ENCODE measurements at places on chromosomes 5 and 9. TPM values are rescaled to one million over a fixed set of nuclear protein-coding genes. Genes with fewer than 3 reads are reported as not detected.

DNA sequence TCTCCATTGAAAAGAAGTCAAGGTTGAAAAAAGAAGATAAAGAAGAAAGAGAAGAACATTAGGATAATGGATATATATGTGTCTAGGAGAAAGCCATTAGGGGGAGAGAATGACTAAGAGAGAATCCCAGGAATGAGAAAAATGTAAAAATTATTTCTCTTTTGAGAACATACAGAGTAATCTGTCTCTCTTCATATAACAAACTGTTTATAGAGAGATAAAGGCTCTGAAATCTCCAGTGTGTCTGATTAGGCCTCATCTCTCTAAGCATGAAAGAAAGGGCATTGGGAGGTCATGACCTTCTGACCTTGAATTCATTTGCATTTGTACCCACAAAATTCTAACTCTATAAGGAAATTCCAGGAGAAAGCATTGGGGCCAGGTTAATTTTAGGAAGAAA lies 3.5 kb upstream of the MPDZ start:
- DNase-seq: peak; percentile 42
- no peak overlapping the region for H3K4me3 ChIP-seq
- no peaks in the 10 kb centered on the region for H3K27me3 ChIP-seq
- H3K36me3 ChIP-seq: no peaks in the 10 kb centered on the region
- no peak overlapping the region for H3K27ac ChIP-seq

GRCh38 chr5:180053061-180053602 lies 18.4 kb downstream of the RNF130 start:
- no peaks in the 10 kb centered on the region for H3K27me3 ChIP-seq
- H3K4me3 ChIP-seq: no peak overlapping the region
- no peak for DNase-seq

DNA sequence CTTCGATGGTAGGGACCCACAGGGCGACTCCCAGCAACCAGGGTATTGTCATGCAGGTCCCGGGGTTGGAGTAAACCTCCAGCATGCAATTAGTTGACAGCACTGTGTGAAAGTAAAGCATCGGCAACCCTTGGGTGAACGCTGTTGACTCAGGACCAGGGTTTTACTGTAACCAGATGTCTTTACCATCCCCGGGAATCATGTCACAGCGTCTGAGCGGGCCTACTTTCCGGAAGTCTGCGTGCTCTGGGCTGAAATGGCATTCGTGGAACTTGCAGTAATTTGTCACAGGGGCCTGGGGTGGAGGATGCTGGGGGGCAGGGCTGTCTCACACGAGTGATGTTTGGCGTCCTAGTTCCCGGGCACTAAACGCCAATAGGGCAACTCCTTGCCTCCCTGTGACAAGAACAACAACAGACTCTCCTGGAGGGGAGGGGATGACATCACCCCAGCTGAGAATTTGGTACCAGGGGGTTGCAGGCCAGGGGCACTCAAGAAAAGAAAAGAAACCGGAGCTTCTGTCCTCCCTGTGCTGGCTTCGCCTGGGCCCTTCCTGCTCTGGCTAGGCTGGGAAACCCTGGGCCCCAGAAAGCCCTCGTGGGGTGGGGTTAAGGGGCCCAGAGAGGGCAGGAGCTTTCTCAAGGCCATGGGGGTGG lies 10.1 kb upstream of the UBAC1 start:
- H3K4me3 ChIP-seq: no peak overlapping the region
- H3K4me1 ChIP-seq: peaks cover 2% of the 10 kb centered on the region
- H3K36me3 ChIP-seq: no peaks in the 10 kb centered on the region

- peak overlapping the region; percentile 67 for H3K27ac ChIP-seq
- peak; percentile 87 for DNase-seq
- H3K36me3 ChIP-seq: no peaks in the 10 kb centered on the region
These were observed 56.7 kb downstream of the AOPEP start for GRCh38 chr9:94783102-94783682.

GRCh38 chr5:38719916-38720315 lies 125.9 kb upstream of the OSMR start:
- H3K4me3 ChIP-seq: no peak overlapping the region
- no peaks in the 10 kb centered on the region for H3K27me3 ChIP-seq
- peaks cover 17% of the 10 kb centered on the region for H3K4me1 ChIP-seq
- H3K27ac ChIP-seq: no peak overlapping the region
- no peaks in the 10 kb centered on the region for H3K36me3 ChIP-seq

DNA sequence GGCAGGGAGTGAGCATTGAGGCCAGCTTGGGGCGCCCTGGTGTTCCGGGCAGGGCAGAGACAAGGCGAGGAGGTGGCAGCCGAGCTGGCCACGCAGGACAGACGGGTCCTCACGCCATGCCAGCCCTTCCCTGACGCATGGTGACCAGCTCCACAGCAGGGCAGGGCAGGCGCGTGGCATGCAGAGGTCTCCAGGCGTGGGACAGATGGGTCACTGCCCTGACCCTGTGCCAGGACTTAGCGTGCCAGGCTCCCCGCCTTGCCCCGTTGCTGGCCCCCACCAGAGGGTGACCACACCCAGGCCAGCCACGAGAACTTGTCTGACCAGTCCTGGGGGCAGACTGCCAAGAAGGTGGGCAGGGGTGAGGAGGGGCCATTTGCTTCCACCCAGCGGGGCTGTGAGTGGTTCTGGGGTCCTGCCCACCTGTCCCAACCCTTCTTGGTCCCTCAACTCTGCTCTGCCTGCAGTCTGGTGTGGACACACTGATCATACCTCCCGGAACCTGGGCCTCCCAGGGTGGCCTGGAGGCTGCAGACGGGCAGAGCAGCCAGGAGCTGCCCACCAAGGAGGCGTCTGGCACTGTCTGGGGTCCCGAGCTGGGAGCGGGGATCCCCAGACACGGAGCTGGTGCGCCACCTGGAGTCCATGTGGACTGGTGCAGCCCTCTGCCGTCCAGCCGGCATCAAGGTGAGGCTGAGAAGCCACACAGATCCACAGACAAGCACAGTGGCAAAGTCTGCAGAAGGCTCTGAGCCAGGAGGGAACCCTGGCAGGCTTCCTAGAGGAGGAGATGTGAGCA lies at the start of gene RNF224:
TSS of gene RNF224 (plus strand) at position 449 of the 799 bp plus-strand sequence. CDS start 834 bp downstream, outside the sequence.
- no peaks in the 10 kb centered on the region for H3K36me3 ChIP-seq
- H3K4me3 ChIP-seq: no peak within 1 kb of the TSS
- peaks cover 12% of the 10 kb centered on the region for H3K4me1 ChIP-seq
- H3K27me3 ChIP-seq: peaks cover 1% of the 10 kb centered on the region

- peak; percentile 35 for DNase-seq
- H3K27me3 ChIP-seq: no peaks in the 10 kb centered on the region
- peaks cover 19% of the 10 kb centered on the region for H3K36me3 ChIP-seq
- H3K4me3 ChIP-seq: peak overlapping the region; percentile 32
These were observed 6.0 kb downstream of the PUM3 start for GRCh38 chr9:2837915-2838314.

DNA sequence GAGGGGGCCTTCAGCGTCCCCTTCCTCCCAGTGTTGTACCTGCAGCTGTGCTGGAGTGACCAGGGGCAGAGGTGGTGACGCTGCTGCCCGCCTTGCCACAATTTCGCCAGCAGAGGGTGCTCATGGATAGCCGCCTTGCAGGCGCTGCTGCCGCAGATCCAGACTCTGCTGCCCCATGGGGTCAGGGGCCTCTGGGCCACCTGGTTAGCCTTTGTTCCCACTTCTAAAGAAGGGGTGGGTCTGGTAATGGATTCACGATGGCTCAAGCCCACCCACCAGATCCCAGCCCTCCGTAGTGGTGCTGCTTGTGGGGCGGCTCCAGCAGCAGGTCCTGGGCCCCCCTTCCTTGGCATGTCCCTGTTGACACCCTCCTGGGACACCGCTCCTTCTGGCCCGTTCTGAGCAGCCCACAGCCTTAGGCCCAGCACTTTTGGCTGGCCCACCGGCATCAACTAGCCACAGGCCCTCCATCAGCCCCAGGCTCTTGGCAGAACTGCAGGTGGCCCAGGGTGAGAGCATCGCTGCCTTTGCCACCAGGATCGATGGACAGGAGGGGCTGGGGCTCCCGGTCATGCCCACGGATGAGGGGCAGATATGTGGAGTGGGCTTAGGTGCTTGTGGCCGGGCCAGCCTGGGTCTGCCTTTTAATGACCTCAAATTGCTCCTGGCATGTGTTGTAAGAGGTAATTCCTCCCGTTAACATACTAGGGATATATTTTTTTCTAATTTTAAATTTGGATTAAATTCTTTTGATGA lies 57.2 kb downstream of the COL5A1 start:
- H3K36me3 ChIP-seq: peaks cover 50% of the 10 kb centered on the region
- DNase-seq: peak; percentile 36
- H3K4me1 ChIP-seq: peaks cover 7% of the 10 kb centered on the region
- no peaks in the 10 kb centered on the region for H3K27me3 ChIP-seq

GRCh38 chr9:34501889-34502425 lies 20.8 kb downstream of the ENHO start:
- H3K36me3 ChIP-seq: no peaks in the 10 kb centered on the region
- H3K4me3 ChIP-seq: no peak overlapping the region
- H3K4me1 ChIP-seq: no peaks in the 10 kb centered on the region
- no peak overlapping the region for H3K27ac ChIP-seq
- peak; percentile 27 for DNase-seq

GRCh38 chr9:120481248-120481647 lies 98.7 kb downstream of the CDK5RAP2 start:
- no peak overlapping the region for H3K4me3 ChIP-seq
- DNase-seq: no peak
- H3K27me3 ChIP-seq: no peaks in the 10 kb centered on the region
- H3K27ac ChIP-seq: no peak overlapping the region

The PLK2 gene
- 145 TPM for polyA plus RNA-seq

GRCh38 chr5:154000703-154001102 lies 38.0 kb downstream of the FAM114A2 start:
- DNase-seq: no peak
- H3K4me1 ChIP-seq: no peaks in the 10 kb centered on the region
- H3K36me3 ChIP-seq: 0 out of 2 replicates have a peak, but pooled peaks cover 2% of the 10 kb centered on the region
- H3K27me3 ChIP-seq: no peaks in the 10 kb centered on the region

- H3K4me1 ChIP-seq: no peaks in the 10 kb centered on the region
- no peak overlapping the region for H3K4me3 ChIP-seq
- no peaks in the 10 kb centered on the region for H3K36me3 ChIP-seq
- H3K27ac ChIP-seq: no peak overlapping the region
These were observed 58.7 kb downstream of the RAB3C start for GRCh38 chr5:58641533-58641932.

The LCN12 gene
- 0.12 TPM for polyA plus RNA-seq

The PTAR1 gene
- polyA plus RNA-seq: 10.6 TPM

DNA sequence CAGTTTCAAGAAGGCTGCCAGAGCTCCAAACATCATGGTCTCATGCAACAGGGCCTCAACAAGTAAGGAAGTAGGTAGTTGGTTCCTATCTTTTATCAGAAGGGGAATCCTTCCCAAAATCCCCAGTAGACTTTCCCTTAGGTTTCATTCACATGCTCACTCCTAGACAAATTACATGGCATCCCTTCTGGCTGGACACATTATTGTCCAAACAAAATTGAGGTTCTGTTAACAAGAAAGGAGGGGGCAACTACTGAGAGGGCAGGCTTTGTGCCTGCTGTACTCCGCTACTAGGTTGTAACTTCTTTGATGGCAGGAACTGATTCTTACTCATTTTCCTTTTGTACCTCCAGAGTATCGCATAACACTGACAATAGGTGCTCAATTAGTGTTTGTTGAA lies 56.0 kb upstream of the OSMR start:
- H3K27me3 ChIP-seq: peaks cover 4% of the 10 kb centered on the region
- no peak overlapping the region for H3K27ac ChIP-seq
- no peak overlapping the region for H3K4me3 ChIP-seq
- peaks cover 4% of the 10 kb centered on the region for H3K4me1 ChIP-seq
- no peak for DNase-seq

DNA sequence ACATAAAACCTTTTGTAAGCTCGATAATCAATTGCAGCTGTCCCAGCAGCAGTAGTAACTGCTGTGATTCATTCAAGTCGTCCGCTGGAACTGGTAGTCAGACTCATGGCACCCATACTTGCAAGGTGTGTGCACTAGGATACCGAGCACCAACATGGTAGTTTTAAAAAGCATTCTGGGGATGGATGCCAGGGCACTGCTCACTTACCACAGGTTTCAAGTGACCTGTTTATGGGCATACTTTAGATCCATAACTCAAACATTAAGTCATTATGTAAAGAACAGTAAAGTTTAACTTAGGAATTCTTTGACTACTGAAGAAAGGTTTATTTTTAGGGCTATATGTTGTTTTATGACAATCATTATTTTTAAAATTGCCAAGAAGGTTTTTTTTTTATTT lies 2277.6 kb downstream of the MAT2B start:
- no peak overlapping the region for H3K4me3 ChIP-seq
- H3K4me1 ChIP-seq: no peaks in the 10 kb centered on the region
- H3K36me3 ChIP-seq: no peaks in the 10 kb centered on the region
- H3K27ac ChIP-seq: no peak overlapping the region
- DNase-seq: no peak

- DNase-seq: peak; percentile 28
- H3K4me1 ChIP-seq: peaks cover 3% of the 10 kb centered on the region
- H3K4me3 ChIP-seq: no peak overlapping the region
- H3K36me3 ChIP-seq: no peaks in the 10 kb centered on the region
- H3K27ac ChIP-seq: no peak overlapping the region
These were observed 86.6 kb upstream of the SHISAL2B start for GRCh38 chr5:64603676-64604075.

DNA sequence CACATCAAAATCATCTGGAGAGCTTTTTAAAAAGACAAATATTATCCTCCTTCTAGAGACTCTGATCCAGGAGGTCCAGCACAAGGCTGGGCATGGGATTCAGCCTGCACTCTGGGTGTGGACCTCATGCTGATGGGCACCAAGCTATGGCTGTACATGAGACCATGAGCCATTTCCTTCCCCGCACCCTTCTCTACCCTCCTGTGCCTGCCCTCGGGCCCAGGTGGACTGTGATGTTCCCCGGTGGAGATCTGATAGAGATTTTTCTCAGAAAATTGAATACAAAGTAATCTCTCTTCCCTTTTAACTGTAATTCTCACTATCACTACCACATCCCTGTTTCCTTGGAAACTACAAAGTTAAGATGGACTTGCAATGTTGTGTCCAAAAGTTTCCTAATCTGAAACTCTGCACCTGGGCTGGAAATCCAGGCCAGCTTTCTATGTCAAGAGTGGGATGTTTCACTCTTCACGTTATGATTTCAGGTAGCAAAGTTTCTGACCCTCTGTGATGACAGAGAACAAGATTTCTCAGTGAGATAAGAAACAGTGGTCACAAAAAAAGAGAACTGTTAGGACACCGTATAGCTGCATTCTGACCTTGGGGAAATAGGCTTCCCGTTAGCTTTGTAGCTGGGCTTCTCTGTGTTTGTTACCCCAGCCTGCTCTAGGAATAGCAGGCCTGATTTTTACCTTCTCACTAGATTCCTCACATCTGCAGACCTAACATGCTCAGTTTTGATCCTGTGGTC lies 11.5 kb downstream of the SFXN1 start:
- H3K4me1 ChIP-seq: no peaks in the 10 kb centered on the region
- no peak overlapping the region for H3K27ac ChIP-seq
- no peaks in the 10 kb centered on the region for H3K27me3 ChIP-seq
- no peak for DNase-seq

The LCN10 gene
- not detected for polyA plus RNA-seq

GRCh38 chr9:93116072-93116961 lies 17.7 kb downstream of the NINJ1 start:
- H3K4me1 ChIP-seq: peaks cover 15% of the 10 kb centered on the region
- H3K27ac ChIP-seq: peak overlapping the region; percentile 76
- H3K4me3 ChIP-seq: no peak overlapping the region
- peaks cover 10% of the 10 kb centered on the region for H3K36me3 ChIP-seq
- H3K27me3 ChIP-seq: no peaks in the 10 kb centered on the region
- DNase-seq: peak; percentile 72
